ENCODE measurements at places on chromosomes 2 and 18.

DNA sequence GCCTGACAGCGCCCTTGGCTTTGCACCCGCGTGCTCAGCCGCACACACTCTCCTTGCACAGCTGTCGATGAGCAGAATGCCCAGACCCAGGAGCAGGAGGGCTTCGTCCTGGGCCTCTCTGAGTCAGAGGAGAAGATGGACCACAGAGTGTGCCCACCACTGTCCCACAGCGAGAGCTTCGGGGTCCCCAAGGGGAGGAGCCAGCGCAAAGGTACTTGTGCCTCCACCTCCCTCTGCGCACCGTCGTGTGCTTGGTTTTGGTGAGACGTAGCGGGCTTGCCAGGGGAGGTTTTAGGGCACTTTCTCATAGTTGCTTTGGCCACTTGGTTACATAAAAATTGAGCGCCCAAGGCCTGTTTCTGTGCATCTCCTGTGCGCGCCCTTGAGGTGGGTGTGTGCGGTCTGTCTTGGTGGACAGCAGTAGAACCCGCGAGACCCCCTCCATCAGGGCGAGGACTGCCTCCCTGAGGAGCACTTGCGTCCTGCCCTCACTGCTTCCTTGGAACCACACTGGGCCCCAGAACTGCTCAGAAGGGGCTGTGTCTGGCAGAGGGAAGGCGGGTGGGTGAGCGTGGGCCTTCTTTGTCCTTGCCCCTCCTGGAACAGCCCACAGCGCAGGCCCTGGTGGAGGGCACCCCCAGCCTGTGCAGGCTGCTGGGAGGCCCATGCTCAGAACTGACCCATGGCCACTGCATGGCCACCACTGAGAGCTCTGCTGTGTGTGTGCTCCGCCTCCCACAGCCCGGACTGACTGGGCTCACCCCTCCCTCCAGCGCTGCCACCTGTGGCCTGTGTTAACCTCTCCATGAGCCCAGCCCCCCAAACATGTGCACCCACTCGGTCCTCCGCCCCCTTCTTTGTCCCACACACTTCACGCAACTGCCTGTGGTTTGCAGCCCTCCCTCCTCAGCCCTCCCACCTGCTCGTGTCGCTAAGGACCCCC is 95.9 kb downstream of the DGKD start:
- DNase-seq = no peak

GRCh38 chr18:498931-499775 is 1.3 kb downstream of the COLEC12 start:
- no peak for DNase-seq

DNA sequence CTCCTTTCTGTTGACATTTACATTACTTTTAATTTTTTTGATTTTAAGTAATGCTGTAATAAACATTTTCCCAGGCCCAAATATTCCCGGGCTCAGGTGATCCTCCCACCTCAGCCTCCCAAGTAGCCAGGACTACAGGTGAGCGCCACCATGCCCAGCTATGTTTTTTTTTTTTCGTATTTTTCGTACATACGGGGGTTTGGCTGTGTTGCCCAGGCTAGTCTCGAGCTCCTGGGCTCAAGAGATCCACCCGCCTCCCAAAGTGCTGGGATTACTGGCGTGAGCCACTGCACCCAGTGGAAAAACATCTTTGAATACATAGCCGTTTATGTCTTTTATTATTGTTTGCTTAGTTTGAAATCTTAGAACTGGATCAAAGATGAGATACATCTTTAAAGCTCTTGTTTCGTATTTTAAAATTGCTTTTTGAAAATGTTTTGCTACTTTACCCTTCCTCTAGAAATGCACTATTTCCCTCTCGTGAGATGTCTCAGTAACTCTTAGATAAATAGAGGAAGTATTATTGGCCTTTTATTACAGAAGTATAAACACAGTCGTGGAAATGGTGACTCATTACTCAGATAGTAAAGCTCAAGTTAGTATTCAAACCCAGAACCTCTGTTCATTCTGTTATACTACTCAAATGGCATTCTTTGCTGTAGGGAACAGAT is 2.4 kb downstream of the SMCHD1 start:
- DNase-seq = no peak

DNA sequence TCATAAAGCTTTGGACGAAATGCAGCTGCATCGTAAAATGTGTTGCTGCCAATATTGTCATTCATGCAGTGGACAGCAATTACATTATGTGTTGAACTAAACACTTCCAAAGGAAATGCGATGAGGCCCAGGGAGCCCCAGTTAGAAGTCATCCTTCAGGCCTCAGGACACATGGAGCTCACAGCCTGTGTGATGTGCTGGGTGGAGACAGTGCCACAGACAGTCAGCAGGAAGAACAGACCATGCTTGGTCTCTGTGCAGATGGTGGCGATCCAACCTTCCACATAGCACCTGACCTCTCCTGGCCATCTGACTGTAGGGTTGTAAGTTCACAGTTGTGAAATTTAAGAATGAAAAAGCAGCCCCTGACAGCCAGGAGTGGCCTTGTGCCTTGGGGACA is 118.3 kb upstream of the ALKAL2 start:
- DNase-seq = no peak

- DNase-seq = no peak
Observed at GRCh38 chr2:46780411-46780800, 135.2 kb downstream of the MCFD2 start.

DNA sequence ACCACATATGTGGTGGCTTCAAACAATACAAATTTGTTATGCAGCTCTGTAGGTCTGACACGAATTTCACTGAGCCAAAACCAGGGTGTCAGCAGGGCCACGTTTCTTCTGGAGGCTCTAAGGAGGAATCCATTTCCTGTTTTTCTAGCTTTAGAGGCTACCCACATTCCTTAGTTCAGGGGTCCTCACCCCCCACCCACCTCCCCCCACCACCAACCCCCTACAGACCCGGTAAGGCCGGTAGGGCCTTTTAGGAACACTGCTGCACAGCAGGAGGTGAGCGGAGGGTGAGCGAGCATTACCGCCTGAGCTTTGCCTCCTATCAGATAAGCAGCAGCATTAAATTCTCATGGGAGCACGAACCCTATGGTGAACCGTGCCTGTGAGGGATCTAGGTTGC is 10.6 kb upstream of the SLC39A10 start:
- no peak for DNase-seq

DNA sequence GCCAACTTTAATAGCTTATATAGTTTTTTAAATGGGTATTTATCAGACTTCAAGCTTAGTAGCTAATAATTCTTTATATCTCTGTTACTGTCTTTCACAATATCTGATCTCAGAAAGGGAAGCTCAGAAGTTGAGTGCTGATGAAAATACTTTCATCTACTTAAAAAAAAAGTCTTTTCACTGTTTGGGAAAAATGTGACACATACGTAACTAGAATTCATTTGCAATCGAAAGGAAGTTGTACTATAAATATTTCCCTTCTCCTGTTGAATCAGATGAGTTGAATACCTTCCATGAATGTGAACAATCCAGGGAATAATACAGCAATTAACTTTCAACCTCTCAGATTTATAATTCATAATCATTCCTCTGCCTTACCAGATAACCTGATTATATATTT is 811 bp upstream of the SCG2 start:
- DNase-seq = no peak

- no peak for DNase-seq
Observed at GRCh38 chr2:99957332-99958133, 184.9 kb downstream of the AFF3 start.

GRCh38 chr18:5527603-5528002 is 16.2 kb downstream of the EPB41L3 start:
- DNase-seq = peak; percentile 74

DNA sequence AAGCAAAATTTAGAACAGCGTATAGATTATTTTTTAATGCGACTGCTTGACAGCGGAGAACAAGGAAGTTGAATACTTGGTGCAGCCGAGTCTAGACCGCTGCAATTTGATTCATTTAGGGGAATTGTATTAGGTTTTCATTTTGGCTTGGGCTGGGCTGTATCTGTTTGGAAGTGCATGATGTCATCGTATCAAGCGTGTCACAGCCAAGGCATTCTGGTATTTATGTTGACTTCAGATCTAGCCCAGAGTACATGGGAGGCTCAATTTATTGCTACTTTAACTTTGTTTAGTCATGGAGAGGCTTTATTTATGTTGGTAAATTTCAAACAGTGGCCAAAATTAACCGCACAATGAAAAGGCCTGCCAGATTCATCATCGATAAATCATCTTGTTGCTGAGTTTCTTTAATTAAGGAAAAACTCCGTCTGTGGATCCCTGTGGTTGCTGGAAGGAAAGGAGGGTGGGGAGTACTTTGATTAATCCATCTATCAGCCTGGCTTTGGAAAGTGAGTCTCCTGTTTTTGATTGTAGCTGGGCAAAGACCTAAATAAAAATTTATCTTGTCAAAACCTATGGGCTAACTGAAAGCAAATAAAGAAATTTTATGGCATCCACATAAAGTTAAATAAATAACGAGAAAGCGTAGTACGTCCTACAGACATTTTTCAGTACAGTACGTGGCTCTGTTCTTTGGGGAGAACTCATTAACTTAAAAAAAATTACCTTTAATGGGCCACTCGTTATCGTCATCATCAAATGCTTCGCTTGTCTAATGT is 230.4 kb upstream of the SPRED2 start:
- no peak for DNase-seq

DNA sequence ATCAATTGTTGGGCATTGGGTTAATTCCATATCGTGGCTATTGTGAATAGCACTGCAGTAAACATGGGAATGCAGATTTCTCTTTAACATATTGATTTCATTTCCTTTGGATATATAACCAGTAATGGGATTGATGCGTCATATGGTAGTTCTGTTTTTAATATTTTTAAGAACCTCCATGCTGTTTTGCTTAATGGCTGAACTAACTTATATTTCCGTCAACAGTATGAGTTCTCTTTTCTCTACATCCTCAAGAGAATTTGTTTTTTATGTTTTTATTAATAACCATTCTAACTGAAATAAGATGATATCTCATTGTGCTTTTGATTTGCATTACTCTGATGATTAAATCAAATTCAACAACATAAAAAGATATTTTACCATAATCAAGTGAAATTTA is 228.5 kb upstream of the FSIP2 start:
- no peak for DNase-seq

GRCh38 chr2:159285929-159286708 is at the start of gene WDSUB1:
TSS of gene WDSUB1 (minus strand) at chr2:159286703. CDS start at chr2:159283069, 3,634 bp downstream.
- DNase-seq = peak; percentile 44

DNA sequence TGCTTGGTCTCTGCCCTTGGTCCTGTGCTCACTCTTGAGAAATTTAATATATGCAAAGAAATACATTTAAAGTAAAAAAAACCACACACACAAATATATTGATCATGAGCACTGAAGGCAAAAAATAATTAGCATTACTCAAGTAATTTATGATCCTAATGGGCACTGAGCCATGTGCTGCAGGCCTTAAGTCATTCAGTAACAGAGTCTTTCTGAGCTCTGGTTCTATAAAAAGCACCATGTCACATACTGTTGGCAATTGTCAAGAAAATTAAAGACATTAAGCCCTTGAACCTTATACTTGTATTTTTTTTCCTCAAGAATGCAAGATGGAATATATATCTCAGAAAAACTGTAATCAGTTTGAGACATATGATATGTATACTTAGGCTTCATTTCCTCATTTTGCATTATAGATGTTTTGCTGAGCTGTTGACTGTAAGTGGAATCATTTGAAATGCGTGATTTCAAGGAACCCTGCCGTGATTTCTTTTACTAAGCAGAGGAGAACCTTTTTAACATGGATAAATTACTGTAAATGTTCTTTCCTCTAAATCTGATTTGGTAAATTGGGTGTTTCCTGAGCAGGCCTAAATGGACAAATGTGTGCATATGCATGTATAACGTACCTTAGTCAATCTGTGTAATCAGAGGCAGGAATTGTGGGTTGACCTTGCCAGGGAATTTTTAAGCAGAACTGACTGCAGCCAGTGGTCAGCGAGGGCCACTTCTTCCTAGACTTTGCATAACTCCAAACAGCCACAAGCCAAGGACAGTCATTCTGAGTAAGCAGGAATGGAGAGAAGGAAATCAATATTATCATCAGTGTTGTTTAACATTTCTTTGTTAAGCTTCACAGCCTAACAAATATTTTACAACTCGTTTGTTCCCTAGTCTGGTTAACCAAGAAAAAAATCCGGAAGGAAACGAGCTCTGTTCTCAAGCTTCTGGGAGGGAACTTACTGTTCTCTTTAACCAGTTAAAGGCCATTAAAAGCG is 191.5 kb upstream of the ATP5MC3 start:
- no peak for DNase-seq

All from epithelial cell of proximal tubule (primary cell).